Muscle of leg (tissue), 16 donors: ENCODE measurements at places on chromosomes 4 and X.

DNA sequence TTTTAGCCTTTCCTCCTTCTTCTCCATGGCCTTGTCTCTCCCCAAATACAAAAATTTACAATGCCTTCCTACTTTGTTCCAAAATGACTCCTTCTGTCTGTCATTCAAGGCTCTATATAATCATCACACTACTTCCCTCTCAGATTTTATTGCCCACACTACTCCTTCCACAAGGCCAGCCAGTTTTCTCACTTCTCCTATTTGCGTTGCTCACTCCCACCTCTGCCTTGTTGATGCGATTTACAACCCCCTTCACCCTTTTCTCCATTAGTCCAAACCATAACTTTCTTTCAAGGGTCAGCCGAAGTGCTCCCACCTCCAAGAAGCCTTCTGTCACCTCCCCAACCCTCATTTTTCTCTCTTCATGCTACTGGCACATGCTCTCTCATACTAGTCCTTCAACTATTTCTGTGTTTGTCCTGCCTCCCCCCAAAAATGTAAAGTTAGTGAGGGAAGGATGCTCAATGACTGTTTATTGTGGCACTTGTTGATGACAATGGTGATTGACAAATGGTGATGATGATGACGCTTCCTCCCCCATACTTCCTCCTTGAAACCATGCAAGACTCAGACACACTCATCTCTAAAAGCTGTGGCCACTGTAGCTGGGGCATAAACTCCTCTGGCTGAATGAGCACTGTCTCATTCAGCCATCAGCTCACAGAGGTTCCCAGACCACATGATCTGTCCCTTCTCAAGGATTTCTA, 2.7 kb upstream of the XKRX start:
- DNase-seq: no peak

DNA sequence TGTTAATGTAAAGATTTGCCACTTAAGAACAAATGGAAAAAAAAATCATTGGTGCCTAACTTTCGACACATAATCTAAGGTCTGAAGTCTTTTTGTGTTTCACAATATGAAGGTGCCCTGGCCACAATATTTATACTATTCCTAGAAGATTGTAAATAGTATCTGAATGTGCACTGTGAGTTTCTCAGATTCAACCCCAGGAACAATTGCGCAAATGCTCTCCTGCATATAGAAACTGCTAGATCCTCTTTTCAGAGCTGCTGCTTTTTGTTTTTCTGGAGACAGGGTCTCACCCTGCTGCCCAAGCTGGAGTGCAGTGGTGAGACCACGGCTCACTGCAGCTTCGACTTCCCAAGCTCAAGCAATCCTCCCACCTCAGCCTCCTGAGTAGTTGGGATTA, 480.1 kb upstream of the FTHL17 start:
- no peak for DNase-seq

- no peak for DNase-seq
Measured at GRCh38 chr4:1872870-1873269, 1.7 kb downstream of the NSD2 start.

GRCh38 chr4:16377887-16378286, 151.6 kb upstream of the TAPT1 start:
- DNase-seq: no peak

GRCh38 chrX:106300656-106301055, 132.6 kb downstream of the PWWP3B start:
- no peak for DNase-seq

DNA sequence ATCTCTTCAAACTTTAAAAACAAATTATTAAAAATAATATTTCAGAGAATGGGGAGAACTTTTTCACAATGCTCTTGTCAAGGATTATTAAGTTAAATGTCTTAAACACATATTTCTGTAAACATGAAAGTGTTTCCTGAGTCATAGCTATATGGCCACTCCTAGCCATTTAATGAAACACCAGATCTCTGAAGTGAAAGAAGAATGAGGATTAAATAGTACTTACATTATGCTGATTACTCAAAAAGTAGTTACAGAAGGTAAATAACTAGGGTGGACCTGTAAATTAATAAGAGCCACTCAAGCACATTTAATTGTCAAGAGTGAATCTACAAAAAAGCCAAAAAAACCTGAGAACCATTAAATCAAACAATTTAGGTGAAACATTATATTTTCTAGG, 57.6 kb upstream of the GALNT7 start:
- DNase-seq: no peak

DNA sequence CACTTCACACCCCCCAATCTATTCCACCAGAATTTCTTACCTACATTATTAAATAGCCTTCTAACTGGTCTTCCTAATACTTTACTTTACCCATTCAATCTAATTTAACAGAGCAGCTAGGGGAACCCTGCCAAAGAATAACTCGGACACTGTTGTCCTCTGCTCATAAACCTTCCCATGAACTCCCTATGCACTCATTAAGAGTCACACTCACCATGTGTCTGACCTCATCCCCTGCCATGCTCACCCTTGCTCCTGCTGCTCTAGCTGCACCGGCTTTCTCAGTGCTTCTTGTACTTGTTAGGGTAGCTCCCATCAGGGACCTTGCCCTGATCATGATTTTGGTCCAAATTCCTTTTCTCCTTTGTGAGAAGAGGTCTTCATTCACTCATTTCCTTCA, 54.6 kb upstream of the GUCY1A1 start:
- DNase-seq: no peak

DNA sequence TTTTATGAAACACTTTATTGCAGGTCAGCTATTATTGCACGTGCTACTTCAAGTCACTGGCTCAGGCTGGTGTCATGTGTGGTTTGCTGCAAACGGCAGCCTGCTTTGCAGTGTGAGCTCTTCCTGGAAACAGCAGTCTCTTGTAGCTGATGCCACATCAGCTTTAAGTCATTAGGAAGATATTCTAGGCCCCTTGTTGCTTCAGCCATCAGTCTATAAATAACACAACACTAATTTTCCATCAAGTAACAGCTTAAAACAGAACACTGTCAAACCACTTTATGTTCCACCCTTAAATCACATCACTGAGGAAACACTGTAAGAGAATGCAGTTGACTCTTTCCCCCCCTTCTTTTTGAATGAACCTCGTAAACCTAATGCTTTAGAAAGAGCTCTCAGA, 93.8 kb downstream of the GATB start:
- DNase-seq: peak; percentile 68

DNA sequence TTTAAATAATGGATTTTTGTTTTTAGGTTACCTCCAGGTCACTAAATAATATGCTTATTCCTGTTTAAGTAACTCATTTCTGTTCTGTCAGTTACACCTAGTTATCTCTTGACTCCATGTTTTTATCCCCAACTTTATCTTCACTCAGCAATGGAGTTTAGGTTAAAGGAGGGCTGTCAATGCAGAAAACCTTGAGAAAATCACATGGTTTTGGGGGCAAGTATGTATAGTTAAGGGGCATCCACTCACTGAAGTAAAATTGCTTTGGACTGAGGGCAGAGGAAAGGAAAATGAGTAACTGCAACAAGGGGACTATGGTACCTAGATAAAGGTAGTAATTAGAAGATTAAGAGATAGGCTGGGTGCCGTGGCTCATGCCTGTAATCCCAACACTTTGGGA, 87.1 kb downstream of the UBE2K start:
- no peak for DNase-seq

DNA sequence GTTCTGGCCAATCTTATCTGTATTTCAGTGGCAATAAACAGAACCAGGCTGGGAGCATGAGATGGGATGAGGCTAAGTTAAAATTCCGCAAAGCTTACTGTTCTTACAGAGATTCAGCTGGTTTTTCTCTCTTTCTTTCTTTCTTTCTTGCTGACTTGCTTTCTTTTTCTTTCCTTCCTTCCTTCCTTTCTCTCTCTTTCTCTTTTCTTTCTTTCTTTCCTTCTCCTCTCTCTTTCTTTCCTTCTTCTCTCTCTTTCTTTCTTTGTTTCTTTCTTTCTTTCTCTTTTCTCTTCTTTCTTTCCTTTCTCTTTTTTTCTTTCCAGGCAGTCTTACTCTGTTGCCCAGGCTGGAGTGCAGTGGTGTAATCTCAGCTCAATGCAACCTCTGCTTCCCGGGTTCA, 24.4 kb downstream of the SPACA5B start:
- no peak for DNase-seq

DNA sequence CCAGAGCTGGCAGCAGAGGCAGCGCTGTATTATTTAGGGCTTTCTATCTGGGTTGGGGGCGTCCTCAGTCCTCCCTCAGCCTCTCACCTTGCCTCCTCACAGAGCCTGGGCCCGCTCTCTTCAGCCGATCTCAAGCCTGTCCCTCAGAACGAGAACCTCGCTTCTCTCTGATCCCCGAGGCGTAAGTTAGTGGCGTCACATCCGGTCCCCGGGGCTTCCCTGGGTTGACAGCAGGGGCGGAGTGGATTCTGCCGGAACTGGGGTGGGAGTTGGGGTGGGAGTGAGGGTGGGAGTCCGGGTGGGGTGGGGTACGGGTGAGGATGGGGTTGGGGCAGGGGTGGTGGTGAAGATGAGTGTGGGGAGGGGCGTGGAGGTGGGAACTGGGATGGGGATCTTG, at the start of gene MAGEA10:
Gene MAGEA10 (minus strand): TSS at position 190 of the 397 bp plus-strand sequence. CDS start 2,957 bp downstream, outside the sequence.
- DNase-seq: no peak

DNA sequence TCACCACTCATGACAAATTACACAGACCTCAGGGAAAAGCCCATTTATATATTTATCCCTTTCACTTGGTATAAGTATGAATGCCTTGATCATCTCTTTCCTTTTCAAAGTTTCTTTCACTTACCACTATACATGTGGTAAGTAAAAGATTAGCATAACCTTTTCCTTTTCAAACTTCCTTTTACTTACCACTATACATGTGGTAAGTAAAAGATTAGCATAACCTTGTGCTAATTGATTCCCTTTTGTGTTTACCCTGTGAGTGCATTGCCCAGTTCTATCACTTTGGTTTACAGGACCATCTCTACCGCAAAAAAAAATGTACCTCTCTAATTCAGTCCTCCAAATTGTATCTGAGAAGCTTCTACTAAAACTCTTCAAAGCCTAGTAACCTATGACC, 32.7 kb upstream of the TCEANC start:
- DNase-seq: no peak

DNA sequence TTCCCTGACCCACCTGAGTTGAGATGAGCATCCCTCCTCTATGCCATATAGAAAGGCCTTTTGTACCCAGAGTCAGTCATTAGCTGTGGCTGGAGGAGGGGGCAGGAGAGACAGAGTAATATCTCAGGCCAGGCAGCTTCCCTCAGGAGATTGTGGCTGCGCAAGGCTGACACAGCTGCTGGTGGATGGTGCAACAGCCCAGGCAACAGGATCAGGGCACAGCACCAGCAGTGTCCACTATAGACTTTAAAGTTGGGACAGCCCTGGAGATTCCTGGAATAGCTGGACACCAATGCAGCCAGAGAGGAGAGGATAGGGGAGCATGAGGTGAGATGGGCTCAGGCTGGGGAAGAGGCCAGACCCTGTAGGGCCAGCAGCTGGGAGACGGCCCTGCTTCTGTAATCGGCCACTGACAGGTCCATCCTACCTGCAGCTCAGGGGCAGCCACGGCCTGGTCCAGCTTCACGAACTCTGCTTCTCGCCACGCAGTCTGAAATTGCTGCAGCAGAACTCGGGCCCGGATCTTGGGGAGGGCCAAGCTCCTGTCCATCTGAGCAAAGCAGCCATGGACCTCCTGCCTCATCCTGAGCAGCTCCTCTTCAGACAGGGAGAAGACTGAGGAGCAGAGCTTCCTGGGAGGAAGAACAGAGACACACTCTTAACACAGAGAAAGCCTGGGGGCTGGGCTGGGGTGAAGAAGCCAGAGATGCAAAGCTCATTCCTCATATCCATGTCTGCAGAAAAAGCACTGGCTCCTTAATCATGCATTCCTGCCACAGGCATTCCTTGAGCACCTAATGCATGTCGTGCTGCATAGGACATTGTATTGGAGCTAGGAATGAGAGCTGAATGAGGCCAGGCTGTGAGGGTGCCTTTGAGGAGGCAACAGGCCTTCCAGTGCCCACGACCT, 90.1 kb downstream of the EVC2 start:
- no peak for DNase-seq

DNA sequence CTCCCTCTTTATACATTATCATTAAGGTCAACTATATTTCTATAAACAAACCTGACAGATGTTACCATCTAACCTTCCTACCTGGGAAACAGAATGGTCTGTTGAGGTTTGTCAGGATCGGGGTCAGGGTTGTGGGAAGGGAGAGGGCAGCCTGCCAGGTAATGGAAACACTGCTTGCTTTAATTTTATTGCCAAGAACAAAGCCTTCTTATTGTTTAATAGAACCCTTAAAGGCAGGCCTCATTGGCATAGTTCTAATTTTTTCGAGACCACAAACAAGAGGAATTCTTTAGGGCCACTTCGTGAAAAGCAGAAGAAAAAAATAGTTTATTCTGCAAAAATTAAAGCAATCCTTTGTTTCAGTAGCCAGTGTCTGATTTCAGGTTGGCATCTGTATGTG, 113.2 kb downstream of the MID1 start:
- DNase-seq: no peak
